ENCODE measurements at places on chromosomes 7 and 10. TPM values are rescaled to one million over a fixed set of nuclear protein-coding genes. Genes with fewer than 3 reads are reported as not detected.

PON3 gene
- 1.8 TPM for polyA plus RNA-seq

ATOH7 gene
- polyA plus RNA-seq = 0.32 TPM

CTNNA3 gene
- not detected for polyA plus RNA-seq

OR6V1 gene
- not detected for polyA plus RNA-seq

GNGT1 gene
- not detected for polyA plus RNA-seq

NKX1-2 gene
- polyA plus RNA-seq = not detected

RAPGEF5 gene
- polyA plus RNA-seq = 18.0 TPM

NEUROD6 gene
- not detected for polyA plus RNA-seq

OR2A12 gene
- polyA plus RNA-seq = not detected

WNT8B gene
- polyA plus RNA-seq = 0.21 TPM

ACBD7 gene
- 0.07 TPM for polyA plus RNA-seq

NKX2-3 gene
- 1.1 TPM for polyA plus RNA-seq

CACNB2 gene
- 1.0 TPM for polyA plus RNA-seq

JAKMIP3 gene
- polyA plus RNA-seq = 0.45 TPM

CABCOCO1 gene
- polyA plus RNA-seq = 0.62 TPM

GJD4 gene
- 0.06 TPM for polyA plus RNA-seq

ZNF479 gene
- not detected for polyA plus RNA-seq

FBXW4 gene
- polyA plus RNA-seq = 31.1 TPM

GSTO2 gene
- 0.56 TPM for polyA plus RNA-seq

MEOX2 gene
- 1.2 TPM for polyA plus RNA-seq

IL15RA gene
- 23.2 TPM for polyA plus RNA-seq

NUDT5 gene
- 17.8 TPM for polyA plus RNA-seq

GPR26 gene
- polyA plus RNA-seq = not detected

FGL2 gene
- 14.4 TPM for polyA plus RNA-seq

OR2A1 gene
- polyA plus RNA-seq = 0.07 TPM

CPA4 gene
- 0.98 TPM for polyA plus RNA-seq

ABCA13 gene
- polyA plus RNA-seq = 0.38 TPM

BTBD16 gene
- polyA plus RNA-seq = 0.34 TPM

C10orf67 gene
- polyA plus RNA-seq = not detected

ZPBP gene
- not detected for polyA plus RNA-seq

DYNC1I1 gene
- 4.8 TPM for polyA plus RNA-seq

SHTN1 gene
- polyA plus RNA-seq = 3.2 TPM

Measured in adipose tissue (tissue), 3 donors.